ENCODE measurements at places on chromosomes 6 and 20.

DNA sequence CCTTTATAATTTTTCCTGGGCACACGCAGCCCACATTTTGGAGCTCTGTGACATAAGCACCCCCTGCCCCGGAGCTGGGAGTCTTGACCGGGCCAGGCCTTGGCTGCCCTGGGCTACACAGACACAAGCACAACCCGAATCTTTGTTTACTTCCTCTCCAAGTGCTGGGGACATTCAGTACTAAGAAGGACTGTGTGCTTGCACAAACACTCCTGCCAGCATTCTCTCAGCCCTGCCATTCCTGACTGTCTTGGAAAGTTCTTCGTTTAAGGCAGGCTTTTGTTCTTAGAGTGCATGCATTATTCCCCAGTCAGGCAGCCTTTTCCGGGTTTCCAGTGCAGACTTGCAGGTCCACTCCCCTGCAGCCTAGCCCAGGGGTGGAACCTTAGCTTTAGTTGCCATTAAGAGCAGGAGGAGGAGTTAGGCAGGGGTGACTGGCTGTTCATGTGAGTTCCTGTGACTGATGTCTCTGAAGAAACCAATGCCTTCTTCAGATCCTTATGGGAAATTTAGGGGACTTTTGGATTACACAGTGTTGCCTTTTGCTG is 28.6 kb downstream of the FOXO3 start:
- no peak for DNase-seq

- DNase-seq, result no peak
Measured at GRCh38 chr6:158782432-158783166, 36.6 kb downstream of the EZR start.

DNA sequence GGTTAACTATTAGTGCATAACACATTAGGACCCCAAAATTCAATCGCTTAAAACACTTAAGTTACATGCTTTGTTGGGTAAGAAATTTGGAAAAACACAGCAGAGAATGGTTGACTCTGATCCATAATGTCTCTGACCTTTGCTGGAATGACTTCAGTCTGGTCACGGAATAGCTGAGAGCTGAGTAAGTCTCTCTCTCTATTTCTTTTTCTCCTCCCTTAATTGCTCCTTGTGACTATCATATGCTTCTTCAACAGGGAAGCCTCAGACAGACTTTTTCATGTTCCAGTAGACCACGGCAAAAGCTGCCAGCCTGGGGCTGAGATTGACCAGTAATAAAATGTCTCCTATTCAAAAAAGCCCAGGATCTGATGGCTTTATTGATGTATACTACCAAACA is 4.8 kb downstream of the OR12D1 start:
- no peak for DNase-seq

DNA sequence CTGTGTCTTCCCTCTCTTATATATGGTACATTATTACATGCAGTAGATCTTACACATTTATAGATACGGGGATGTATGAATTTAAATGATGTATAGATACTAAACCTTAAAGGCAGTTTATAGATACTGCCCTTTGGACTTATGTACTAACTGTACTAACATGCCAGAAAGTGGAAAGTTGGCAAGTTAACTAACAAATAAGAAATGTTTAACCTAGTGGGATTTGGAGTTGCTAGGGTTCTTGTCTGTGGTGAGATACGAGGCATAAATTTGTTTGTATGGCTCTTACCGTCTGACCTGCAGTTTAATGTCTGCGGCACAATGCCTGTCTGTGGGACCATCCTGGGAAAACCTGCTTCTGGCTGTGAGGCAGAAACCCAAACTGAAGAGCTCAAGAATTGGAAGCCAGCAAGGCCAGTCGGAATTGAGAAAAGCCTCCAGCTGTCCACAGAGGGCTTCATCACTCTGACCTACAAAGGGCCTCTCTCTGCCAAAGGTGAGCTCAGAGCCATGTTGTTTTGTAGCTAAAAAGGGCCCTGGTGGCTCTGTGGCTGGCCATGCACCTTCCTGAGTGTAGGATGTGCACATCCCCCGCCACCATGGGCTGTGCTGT is 62.9 kb upstream of the SLC22A1 start:
- DNase-seq, result no peak

GRCh38 chr6:166691746-166692145 is 64.7 kb upstream of the RPS6KA2 start:
- no peak for DNase-seq

DNA sequence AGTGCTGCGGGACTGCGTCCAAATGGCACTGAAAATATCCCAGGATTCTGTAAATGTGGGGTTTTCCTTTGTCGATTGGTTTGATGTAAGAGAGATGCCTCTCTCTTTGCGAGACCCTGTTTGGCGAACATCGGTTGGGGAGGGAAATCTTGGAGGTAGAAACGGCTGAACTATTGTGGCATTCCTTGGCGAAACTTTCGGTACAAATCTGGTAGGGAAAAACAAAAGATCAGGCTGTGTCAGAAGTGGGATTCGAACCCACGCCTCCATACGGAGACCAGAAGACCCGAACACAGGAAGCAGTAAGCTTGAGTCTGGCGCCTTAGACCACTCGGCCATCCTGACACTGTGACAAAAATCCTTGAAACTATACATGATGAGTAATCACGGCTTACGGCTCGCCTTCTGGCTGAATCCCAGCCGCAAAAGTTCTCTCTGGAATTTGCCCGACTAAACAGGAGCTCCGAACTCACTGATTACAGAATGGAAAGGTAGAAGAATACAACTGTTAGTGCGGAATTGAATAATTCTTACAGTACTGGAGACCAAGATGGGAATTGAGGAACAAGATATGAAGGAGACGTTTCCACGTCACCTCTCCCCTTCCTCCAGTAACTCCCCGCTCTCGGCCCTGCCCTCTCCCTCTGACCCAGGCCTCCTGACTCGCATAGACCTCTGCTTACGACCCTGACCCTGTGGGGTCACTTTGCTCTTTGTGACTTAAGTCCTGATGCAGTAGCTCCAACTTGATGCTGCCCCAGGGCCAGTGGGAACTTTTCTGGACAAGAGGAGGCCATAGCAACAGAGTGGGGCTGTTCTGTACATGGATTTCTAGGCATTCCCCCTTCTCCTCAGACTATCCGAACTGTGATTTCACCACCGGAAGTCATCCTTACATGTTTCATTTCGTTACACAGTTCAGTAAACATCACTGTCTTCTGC is 132.8 kb upstream of the ZNF184 start:
- DNase-seq, result peak; percentile 58

DNA sequence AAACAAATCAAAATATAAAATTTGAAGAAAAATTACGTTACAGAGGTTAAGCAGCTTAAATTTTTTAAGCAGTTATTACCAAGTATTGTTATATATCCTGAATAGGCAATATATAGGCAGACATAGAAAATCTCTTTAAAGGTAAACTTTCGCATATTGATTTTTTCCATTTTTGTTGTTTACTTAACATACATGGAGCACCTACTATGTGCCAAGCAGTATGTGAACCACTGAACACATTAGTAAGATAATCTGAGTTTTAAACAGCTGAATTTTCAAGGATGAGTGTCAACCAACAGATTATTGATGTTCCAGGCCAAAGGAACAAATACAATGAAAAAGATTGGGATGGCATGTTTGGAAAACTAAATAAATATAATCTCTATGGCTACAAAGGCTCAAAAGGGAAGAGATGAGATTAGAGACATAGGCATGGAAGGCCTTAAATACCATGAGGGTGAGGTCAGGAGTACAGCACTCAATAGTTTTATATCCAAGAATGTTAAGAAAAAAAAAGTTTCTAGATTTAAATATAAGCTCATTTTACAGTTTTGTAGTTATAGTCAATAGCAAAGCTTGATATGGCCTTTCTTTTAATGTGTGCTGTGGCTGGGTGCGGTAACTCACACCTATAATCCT is 277.5 kb downstream of the PTPRK start:
- no peak for DNase-seq

- no peak for DNase-seq
Measured at GRCh38 chr6:35664945-35665344, 23.8 kb downstream of the FKBP5 start.
